NCI-H146 (cell line): ENCODE measurements at places on chromosomes 6 and 20.

GRCh38 chr20:53677447-53678314 lies 84.0 kb upstream of the ZNF217 start:
- no peak for DNase-seq

GRCh38 chr6:14447240-14447639 lies 329.7 kb downstream of the CD83 start:
- DNase-seq = no peak

DNA sequence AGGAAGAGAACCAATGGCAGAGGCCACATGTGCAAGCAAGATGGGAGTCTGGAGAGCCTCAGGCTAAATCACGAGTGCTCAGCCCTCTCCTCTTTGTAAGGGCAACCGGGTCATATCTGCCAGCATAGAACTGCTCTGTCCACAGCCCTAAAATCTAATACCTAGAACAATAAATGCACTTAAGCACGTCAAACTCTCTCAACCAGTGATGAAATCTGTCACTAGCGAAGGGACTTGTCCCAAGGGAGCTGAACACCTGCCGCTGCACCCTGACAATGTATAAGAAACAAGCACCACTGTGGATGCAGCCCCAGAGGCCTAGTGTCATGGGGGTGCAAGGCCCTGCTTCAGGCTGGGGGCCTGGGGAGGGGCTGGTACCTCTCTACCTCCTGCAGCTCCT lies 82.5 kb downstream of the PRL start:
- no peak for DNase-seq

DNA sequence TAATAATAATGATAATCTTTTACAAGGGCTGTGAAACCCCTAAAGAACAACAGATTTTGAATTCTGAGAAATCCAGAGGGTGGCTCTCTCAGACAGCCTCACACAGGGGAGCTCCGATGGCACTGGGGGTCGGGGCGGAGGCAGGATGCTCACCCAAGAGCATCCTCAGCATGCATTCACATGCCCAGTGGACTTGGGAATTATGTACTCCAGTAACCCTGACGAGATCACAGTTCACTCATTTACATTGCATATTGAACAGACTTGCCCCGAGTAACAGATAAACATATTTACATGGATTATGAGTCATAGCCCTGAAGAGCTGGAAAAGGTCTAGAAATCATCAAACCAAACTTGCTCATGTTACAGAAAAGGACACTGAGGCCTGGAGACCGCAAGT lies 482.7 kb upstream of the JARID2 start:
- DNase-seq = peak; percentile 2

DNA sequence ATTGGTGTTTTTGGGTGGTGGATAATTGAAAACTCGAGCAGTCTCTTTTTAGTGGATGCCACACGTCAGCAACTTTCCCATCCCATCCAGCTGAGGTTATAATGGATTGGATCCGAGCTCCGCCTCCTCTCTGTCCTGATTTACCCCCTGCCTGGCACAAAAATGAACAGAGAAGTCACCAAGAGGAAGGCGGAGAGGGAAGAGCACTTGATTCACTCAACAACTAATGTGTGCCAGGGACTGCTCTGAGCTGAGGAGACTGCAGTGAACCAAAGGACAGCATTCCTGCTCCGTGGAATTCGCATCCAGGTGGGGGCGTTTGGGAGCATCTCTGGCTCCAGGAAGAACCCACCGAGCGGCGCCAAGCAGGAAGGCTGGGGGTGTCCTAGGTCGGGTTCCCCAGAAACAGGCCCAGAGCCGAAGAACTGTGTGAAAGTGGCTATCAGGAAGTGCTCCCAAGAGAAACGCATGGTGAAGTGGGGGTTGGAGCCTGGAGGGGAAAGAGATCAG lies 95.8 kb upstream of the NAA20 start:
- DNase-seq = no peak

DNA sequence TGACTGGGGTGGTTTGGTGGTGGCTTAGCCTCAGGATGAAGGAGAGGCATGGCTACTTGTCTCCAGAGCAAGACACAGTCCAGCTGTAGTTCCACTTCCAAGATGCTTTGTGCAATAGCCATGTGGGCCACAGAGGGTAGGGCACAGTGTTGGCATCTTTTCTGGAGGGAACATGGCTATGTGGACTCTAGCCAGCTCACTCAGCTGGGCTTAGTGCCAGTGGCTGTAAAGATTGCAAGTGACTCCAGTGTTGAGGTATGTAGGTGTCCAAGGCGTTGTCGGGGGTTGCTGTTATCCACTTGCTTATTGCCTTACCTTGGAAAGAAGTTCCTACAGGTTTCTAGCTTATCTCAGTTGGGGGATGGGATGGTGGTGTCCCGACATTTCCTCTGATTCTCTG lies 233.4 kb downstream of the CD109 start:
- no peak for DNase-seq

DNA sequence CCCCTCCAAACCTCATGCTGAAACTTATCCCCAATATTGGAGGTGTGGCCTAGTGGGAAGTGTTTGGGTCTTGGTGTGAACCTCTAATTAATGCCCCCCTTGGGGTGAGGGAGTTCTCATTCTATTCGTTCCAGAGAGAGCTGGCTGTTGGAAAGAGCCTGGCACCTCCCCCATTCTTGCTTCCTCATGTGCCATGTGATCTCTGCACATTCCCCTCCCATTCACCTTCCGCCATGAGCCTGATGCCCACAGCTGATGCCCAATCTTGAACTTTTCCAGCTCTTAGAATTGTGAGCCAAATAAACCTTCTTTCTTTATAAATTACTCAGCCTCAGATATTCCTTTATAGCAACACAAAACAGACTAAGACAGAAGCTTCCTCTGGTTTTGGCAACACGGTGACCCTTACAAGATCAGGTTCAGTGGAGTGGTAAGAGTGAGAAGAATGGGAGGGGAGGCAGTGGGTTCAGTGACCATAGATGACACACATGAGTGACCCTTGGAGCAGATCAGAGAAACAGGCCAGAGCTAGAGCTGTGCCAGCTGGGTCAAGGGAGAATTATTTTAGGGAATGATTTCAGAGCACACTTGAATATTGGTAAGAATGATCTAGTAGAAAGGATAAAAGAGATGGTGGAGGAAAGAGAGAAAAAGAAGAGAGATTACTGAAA lies 176.4 kb downstream of the LY86 start:
- DNase-seq = no peak

- no peak for DNase-seq
Measured at GRCh38 chr20:6599876-6600735, 167.4 kb upstream of the BMP2 start.

DNA sequence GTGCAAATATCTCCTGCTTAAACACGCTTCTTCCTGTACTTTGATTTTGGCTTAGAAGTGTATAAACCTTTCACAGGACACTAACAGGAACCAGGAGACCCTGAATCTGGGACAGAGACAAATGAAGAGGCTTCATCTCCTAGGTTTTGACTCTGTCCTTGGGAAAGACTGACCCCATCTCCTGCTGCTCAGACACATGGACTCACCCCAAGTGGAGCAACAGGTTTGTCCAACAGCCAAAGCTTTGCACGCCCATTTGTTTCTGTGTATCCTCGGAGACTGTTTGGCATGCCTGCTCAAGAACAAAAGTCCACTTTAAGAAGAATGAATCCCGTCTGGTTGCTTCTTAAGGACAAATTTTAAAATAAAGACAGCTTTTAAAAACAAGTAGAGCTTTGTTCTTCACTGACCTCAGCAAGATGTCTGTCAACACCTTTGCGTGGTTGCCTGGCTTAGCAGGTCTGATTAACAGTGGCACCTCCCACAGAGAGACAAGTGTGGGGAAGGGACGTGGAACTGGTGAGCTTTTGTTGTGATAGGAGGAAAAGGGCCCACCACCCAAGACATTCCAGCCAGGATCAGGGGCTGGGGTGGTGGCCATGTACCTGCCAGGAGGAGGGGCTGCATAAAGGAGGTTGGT lies 202.6 kb downstream of the SOD2 start:
- no peak for DNase-seq

DNA sequence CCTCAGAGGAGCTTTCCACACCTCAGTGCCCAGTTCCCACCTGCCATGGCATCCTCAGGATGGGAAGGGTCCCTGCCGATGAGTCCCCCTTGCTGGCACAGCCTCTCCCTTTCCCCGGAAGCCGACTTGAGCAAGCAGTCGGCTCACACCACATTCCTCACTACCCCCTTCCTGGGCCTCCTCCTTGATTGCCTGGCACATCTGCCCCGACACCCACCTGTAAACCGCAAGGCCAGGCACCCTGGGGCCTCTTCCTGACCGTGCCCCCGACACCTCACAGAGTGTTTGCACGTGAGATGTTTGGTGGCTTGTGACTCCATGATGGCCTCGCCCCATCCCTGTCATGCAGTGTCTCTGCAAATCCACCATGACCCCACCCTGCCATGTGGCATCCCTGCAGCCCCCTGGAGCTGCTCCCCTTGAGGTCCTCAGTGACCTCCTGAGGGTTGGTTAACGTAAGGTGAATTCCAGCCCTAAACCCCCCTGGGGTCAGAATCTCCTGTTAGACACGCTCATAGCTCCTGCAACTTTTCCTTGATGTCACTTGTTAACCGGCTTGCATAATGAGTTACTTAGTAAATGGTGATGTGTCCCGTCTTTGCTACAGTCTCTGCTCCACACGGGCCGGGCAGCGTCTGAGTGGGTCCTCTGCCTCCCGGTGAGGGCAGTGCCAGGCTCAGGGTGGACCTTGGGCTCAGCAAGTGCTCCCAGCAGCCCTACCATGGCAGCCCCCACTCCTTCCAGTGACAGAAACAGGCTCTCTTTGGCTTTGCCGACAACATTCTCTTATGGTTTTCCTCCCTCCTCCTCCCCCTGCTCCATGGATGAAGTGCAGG lies 115.9 kb upstream of the FRMD1 start:
- no peak for DNase-seq

GRCh38 chr20:62063981-62064769 lies 1.5 kb downstream of the TAF4 start:
- DNase-seq = no peak

DNA sequence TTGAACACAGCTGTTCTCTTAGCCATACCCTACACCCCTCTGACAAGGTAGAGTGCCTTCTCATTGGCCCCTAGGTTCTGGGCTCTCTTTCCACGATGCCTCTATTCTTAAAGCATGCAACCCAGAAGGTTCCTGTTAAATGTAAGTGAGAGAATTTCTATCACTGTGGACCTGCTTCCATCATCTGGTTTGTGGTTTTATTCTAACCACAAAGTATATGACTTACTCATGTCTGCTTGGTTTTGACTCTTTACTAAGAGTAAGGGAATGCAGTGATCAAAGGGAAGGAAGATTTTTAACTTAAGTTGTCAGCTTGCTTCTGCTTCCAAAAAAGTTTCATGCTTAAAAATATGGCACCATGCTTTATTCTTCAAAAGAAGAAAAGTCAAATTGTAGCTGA lies 80.2 kb downstream of the ANKEF1 start:
- no peak for DNase-seq

- DNase-seq = no peak
Measured at GRCh38 chr6:142686507-142686887, 258.5 kb downstream of the HIVEP2 start.

DNA sequence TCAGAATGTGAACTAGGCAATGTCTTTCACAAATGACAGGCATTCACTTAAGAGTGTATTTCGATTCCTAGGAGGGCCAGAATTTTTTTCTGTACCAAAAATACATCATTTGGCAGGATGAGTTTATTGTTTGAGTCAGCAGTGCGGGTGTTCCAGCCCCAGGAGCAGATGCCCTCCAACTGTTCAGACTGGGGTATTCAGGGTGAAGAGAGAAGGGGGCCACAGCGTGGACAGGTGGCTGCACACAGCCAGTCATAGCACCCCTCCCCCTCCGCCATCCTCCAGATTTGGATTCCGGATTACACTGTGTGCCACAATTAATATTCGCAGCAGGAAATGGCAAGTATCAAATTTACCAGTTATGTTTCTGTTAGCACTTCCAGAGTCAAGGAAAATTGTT lies 38.6 kb downstream of the RIPOR2 start:
- DNase-seq = no peak

GRCh38 chr6:144390886-144391285 lies 105.8 kb downstream of the UTRN start:
- DNase-seq = no peak

DNA sequence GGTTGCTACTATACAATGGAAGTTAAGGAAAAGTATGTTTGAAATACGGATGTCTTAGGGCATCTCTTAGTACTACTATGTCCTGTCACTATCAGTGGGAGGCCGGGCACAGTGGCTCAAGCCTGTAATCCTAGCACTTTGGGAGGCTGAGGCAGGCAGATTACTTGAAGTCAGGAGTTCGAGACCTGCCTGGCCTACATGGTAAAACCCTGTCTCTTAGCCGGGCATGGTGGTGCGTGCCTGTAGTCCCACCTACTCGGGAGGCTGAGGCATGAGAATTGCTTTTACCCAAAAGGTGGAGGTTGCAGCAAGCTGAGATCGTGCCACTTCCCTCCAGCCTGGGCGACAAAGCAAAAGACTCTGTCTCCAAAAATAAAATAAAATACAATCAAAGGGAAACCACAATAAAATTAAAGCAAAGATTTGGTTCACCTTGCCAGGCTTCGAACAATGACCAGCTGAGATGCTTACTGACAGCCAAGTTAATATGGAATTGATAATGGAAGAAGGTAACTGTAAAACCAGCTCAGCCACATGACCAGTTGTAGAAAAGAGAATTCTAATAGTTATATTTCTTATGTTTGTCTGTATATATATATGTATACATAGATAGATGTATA lies 6.5 kb downstream of the CD24 start:
- DNase-seq = no peak

- DNase-seq = peak; percentile 72
Measured at GRCh38 chr6:106510090-106510970, 119.0 kb downstream of the RTN4IP1 start.

DNA sequence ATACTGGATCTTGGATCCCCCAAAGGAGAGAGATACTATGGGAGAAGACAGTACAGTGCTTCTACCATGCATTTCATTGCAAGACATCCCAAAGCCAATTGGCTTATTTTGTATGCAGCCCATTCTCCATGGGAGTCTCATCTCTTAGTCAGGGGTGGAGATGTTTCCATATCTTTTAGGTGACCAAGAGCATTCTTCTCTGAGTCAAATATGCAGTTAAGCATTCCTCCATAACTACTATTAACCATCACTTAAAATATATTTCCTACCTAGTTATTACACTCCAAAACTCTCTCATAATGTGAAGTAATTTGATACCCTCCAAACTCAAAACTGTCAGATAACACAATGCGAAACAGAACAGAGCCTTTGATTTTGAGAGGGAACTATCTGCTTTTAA lies 542.6 kb downstream of the HDGFL1 start:
- no peak for DNase-seq

GRCh38 chr6:6841571-6841970 lies 253.1 kb downstream of the LY86 start:
- DNase-seq = no peak

DNA sequence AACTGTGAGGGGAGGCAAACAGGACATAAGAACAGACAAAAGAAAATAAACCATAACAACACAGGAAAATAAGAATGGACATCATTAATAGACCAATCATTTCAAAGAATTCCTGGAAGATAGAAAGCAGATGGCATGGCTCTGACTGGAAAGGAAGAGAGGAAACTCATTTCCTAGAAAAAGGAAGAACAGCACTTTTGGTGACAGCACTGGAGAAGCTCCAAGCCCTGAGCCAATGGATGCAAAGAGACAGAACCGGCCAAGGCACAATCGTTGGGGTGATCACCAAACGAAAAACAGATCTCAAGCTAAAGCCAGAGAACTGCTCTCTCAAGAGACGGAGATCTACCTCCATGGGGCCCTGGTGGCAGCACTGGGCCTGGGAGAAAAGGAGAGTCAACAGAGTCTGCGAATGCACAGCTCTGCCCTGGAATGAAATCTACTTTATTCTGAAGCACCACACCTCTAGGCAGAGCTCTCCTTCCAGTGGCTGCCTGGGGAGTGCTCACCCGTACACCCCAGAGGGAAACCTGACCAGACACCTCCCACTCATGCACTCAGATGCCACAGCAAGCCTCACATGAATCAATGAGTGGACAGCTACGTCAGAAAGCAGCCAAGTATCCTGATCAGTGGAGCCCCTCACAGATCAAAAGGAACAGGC lies 24.2 kb downstream of the KIAA0319 start:
- no peak for DNase-seq
